GM18507 (cell line): ENCODE measurements at places on chromosomes 6 and 20.

- no peak for DNase-seq
Observed at GRCh38 chr6:111776236-111777221, 96.7 kb downstream of the FYN start.

GRCh38 chr20:47699818-47700217, 85.5 kb downstream of the SULF2 start:
- DNase-seq: no peak

- DNase-seq: no peak
Observed at GRCh38 chr6:45522486-45522885, 144.8 kb upstream of the SUPT3H start.

- DNase-seq: no peak
Observed at GRCh38 chr6:168232989-168233874, 86.3 kb downstream of the DACT2 start.

- DNase-seq: no peak
Observed at GRCh38 chr6:2020909-2021308, 224.5 kb downstream of the GMDS start.

GRCh38 chr20:21235484-21236445, 67.4 kb upstream of the XRN2 start:
- peak; percentile 20 for DNase-seq

DNA sequence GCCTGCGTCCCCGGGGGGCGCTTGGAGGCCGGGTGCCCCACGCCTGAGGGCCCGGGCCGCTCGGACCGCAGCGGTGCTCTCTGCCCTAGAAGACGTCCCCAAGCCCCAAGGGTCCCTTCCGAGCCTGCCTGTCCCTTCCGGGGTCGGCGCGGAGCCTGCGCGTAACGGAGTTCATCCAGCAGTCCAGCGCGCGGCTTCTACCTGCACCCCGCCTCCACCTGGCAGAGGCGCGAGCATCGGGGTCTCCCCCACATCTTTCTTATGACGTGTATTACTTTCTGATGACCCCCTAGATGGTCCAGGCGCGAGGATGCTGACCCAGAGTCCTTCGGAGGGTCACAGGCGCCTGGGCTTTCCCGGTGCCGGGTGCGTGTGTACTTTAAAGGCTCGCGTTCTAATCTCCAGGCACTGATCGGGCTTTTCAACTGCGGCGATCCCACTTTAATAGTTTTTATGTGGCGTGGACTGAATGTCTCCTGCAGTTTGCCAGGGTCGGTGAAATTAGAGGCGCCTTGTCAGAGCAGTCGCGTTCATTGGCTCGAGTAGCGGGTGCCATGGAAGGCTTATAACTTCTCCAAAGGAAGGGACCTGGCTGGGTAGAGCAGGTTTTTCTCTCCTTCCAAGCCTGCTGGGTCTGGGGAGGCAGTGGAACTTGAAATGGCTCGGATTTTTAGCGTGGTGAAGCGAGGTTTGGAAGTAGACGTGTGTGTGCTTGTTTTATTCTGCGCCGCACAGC, 912 bp downstream of the EYA4 start:
- DNase-seq: no peak
